ENCODE measurements at places on chromosomes 7 and 10. TPM values are rescaled to one million over a fixed set of nuclear protein-coding genes. Genes with fewer than 3 reads are reported as not detected.

KIAA1549 gene
- 6.3 TPM for total RNA-seq

C7orf57 gene
- 0.42 TPM for total RNA-seq

HECW1 gene
- total RNA-seq, result 1.3 TPM

SFTPA2 gene
- total RNA-seq, result 0.94 TPM

ZNF804B gene
- not detected for total RNA-seq

VSTM2A gene
- 1.4 TPM for total RNA-seq

FAM13C gene
- total RNA-seq, result 26.6 TPM

PON1 gene
- total RNA-seq, result not detected

GRM3 gene
- total RNA-seq, result not detected

LZTS2 gene
- 63.6 TPM for total RNA-seq

PNLIPRP1 gene
- total RNA-seq, result not detected

SLC13A1 gene
- total RNA-seq, result not detected

- DNase-seq, result no peak
These were observed 6.2 kb downstream of the INSIG1 start for GRCh38 chr7:155303897-155304296.

DNA sequence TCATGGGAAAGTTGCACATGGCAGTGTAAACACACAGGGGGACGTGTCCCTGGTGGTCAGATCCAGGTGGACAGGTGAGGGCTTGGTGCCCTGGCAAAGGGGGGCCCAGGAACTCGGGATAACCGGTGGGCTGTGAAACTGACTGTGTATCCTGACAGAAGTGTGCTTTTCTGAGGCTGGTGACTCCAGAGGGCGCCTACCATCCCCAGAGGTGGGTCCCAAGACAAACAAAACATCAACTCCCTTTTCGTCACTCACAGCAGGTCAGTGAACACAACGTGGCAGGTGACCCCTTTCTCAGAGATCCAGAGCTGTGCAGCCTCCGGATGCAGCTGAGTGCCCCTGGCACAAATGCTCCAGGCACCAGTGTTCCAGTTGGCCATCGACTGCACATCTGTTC lies 56.0 kb upstream of the DDC start:
- DNase-seq, result peak; percentile 39

DNA sequence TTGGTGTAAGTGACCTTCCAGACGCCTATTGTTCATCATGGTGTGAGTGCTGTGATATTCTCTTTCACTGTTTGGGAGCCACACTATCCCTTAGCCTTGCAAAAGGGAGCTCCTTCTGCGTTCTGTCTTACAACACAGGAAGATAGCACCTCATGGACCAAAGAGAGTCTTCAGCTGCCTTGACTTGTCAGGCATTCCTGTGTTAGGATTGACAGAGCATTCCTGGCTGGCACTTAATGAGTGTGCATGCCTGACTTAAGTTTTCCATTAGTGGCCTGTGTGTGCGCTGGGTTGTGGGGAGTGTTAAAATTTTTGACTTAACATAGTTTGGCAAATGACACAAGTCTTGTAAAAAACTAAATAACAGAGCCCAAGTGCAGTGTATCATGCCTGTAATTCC lies 21.9 kb upstream of the MSRB2 start:
- DNase-seq, result no peak

GRCh38 chr10:58578366-58578765 lies 65.7 kb downstream of the BICC1 start:
- DNase-seq, result no peak

- DNase-seq, result no peak
These were observed 1255.7 kb upstream of the LRRTM3 start for GRCh38 chr10:65670087-65670486.

DNA sequence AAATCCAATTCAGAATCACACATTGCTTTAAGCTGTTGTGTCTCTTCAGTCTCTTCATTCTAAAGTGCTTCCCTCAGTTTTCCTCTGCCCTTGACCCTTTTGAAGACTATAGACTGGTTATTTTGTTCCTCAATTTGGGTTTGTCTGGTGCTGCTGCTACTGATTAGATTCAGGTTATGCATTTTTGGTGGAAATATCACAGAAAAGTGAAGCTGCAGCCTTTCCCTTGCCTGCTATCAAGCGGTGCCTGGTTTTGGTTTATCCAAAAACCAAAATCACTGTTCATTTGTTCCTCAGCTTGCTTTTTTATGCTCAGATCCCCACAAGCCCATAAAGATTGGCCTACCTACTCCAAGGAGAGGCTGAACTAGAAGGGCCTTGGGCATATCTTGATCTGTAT lies 55.2 kb downstream of the ELMO1 start:
- DNase-seq, result no peak

DNA sequence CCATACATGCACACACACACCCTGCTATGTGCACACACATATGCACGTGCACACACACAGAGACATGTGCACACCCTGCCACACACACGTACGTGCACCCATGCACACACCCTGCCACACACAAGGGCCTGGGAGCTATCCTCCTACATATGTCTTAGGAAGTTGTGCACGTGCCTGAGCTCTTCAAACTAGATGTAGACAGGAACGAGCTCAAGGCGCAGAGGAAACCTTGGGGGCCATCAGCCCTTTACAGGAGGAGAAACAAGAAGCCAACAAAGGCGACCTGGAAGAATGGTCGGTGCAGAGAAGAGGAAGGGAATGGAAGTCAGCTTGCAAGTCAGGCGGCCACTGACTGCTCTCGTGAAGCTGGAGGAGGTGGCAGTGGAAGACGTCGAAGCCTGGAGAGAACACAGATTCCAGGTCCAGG lies 58.7 kb downstream of the AOC1 start:
- no peak for DNase-seq

GRCh38 chr7:150629347-150629746 lies 2.8 kb downstream of the GIMAP6 start:
- no peak for DNase-seq

GRCh38 chr10:92274071-92274470 lies 16.8 kb downstream of the CPEB3 start:
- no peak for DNase-seq

DNA sequence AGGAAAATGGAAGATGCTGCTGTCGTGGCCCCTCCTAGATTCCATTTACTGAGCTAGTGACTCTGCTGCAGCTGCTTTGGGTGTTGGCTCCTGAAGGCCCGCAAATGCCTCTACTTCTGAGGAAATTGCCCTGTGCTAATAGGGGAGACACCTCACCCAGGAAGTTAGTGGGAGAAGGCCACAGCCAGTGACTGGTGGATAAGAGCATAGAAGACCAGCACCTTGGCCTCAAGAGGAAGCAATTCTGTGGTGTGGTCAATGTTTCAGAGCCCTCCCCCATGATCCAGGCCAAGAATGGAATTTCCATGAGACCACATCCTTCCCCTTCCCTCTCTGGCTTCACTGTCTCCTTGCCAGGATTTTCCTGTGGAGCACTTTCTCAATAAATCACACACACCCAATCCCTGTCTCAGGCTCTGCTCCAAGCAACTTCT lies 25.0 kb upstream of the FZD1 start:
- no peak for DNase-seq

DNA sequence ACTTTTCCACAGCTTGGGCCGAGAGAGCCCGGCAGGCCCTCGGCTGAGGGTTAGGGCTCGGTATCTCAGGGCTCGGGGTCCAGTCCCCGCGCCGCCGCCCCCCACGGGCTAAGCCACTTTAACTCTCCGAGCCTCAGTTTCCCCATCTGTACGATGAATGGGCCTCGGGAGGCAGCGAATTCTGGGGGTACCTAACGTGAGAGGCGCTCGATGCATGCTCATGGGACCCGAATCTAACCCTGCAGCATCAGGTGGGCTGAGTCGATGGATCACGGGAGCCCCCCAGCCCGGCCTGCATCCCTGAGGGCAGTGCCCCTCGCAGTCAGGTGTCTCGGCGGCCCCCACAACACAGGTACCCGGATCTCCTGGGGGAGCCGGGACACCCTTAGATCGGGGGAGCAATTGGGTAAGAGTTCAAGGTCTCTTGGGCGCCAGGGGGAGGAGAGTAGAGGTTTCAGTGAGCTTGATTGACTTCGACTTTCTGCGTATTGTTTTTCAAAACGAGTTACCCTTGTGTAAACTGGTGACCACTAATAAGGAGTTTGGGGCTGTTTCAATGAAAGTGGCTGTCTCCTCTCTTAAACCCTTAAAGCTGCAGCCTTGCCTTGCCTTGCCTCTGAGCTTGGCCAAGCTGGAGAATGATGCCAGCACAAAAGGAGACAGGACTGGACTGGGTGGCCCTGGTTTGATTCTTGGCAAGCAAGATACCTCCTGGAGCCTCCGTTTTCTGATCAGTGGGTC lies 631 bp downstream of the POR start:
- DNase-seq, result peak; percentile 46

- DNase-seq, result no peak
These were observed 44.0 kb upstream of the VDAC2 start for GRCh38 chr10:75166623-75166972.

DNA sequence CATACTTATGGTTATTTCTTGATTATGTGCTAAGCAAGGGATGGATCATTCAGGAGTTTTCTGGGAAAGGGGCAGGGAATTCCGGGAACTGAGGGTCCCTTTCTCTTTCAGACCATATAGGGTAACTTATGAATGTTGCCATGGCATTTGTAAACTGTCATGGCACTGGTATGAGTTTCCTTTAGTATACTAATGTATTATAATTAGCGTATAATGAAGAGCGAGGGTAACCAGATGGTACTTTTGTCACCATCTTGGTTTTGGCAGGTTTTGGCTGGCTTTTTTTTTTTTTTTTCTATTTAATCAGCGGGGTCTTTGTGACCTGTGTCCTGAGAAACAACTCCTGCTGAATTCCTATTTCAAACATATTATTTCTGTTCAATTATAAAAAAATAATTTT lies 237.6 kb upstream of the PTER start:
- DNase-seq, result no peak

- no peak for DNase-seq
These were observed 109.6 kb downstream of the KIAA1217 start for GRCh38 chr10:24318517-24318916.

DNA sequence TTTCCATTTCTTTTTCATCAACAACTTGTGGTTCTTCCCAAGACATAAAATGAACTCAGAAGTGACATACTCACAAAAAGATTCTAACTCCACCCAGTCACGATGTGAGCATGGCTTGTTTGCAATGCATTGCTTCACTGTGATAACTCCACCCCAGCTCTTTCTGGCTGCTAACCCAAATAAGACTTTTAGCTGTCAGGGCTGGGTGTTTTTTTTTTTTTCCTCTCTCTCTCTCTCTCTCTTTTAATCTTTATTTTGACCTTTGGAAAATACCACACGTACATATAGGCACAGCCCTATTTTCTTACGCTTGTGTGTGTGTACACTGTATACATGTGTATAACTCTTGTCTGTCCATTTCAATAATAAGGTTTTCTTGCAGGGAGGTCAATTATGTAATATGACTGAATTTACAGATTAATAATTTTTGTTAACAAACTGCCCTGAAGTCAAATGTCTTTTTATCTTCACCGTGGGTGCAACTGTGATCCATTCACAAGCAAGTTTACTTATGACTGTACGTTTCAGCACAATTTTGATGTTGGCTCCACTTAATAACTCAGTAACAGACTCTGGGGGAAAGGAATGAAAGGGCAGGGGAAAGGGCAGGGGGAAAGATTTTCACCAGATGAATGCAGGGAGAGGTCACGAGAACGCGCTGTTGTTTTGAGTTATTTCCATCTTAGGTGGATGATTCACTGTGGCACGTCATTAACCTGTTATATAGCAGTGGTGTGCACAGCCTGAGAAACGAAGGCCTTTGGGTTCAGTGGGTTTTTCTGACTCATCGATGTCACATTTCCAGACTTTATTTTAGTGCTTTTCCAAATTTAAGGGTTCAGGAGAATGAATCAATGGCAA lies 49.1 kb downstream of the APBB1IP start:
- peak; percentile 45 for DNase-seq
